ENCODE measurements at places on chromosomes 3 and 15.

DNA sequence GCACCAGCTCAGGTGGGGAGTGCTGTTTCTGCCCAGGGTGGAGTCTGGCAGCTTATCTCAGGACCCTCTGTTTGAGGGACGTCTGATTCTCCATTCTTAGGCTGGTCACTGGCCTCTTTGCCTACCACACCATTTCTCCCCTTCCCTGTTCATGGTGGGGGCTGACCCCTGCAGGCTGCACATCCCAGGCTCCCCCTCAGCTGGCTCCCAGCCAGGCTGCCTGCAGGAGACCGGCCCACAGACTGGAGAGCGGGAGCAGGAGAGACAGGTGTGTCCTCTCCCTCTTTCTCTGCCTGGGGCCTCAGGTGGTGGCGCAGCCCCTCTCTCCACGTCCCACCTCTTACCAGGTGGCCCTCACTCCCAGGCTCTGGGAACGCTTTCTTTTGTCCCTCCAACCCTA is 60.8 kb downstream of the RAB11A start:
- DNase-seq, result no peak

GRCh38 chr3:86934851-86935250 is 56.1 kb downstream of the VGLL3 start:
- no peak for DNase-seq

DNA sequence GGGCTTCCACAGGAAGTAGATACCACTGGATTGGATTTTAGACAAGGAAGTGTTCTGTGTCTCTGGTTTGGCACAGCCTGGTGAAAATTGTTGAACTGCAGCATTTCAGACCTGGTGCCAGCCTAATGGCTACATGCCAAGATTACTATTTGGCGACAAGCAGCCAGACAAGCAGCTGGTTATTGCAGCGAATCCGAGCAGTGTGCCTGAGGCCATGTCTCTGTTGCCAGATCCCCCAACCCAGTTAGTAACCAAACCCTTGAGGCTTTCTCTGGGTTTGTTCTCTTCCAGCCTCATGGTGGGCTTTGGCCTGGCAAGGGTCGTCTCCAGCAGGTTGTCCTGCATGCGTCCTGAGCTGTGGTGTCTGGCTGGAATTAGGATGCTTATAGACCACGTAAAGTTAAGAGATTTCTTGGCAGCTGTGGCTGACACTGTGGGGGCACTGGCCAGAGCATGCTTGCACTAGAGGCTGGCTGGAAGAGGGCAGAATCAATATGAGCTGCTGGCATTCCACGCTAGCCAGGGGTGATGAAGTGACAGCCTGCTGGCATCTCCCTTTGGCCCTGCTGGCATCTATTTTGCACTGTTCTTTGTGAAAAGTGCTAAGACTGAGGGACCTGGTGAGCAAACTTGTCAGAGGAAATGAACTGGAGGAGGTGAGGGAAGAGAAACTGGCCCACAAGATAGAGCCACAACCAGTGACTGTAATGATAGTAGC is 172.6 kb downstream of the RBMS3 start:
- no peak for DNase-seq

DNA sequence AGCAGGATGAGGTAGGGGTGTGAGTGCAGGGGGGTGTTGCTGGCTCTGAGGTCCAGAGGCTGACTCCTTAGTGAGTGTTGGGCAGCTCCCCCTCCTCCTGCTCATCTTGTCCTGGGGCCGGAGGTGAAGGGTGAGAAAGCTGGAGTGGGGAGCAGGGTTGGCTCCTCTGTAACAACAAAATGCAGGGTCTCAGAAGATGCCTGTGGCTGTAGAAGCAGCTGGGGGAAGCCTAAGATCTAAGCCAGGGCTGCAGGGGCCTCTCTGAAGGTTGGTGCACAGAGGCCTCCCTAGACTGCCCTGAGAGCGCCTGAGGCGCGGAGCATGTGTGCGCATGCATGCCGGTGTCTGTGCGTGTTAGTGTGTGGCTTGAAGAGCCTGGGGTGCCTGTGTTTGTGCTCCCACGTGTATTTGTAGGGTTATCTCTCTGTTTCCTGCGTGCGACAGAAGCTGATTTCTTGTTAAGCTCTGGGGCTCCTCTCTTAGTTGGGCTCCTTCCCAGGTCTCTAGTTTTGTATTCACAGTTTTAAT is 5.3 kb upstream of the HDAC11 start:
- DNase-seq, result no peak

DNA sequence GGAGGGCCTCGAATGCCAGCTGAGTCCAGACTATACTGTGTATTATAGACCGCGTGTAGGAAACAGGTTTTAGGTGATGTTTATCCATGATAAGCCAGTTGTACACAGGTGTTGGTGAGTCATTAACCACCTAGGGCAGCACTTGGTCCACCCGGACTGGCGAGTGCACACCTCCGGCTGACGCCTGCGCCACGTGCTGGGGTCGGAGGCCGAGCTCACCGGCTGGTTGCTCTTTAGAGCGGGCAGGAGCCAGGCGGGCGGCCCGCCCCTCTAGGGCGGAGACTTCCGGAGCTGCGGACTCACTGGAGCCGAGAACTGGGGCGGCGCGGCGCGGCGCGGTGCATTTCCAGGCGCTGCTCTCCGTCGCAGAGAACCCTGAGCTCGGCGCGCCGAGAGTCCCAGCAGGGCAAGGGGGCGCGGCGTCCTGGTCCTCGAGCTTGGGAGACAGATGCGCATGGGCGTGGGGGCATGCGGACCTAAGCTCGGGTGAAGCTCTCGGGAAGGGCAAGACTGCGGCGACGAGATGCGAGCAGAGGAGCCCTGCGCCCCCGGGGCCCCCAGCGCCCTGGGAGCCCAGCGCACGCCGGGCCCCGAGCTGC is at the start of gene ESYT3:
Gene ESYT3 (plus strand): TSS at position 341 of the 599 bp plus-strand sequence. CDS start 183 bp downstream, at position 524.
- no peak for DNase-seq

DNA sequence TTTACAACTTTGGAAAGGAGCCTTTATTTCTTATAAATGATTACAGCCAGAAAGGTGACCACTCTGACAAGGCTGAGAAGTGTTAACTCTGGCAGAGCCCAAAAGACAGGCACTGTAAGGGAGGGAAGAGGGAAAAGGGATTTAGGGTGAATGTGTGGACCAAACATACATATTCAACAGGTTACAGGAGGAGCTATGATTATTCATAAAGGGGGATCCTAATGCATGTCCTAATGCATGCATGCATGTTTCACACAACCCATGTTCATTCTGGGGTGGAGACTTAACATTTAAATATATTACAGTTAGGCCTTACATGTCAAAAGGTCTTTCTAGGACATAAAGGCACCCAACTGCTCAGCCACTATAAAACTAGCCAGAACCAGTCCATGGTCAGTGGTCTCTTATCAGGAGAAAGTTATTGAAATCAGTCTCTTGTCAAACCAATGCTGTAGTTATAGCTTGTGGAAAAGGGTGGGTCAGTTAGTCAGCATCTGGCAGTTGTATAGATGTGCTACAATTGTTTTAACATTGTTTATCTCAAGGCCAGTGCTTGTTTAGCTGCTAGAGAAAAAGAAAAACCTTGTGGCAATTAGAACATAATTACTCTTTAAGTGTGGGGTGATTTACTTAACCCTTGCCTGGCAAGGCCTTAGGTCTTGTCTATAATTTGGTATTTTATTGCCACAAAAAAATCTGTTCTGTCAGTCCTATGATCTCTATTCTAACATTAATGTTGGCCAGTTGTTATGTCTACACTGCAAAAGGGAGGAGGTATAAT is 77.5 kb downstream of the RAD18 start:
- no peak for DNase-seq

DNA sequence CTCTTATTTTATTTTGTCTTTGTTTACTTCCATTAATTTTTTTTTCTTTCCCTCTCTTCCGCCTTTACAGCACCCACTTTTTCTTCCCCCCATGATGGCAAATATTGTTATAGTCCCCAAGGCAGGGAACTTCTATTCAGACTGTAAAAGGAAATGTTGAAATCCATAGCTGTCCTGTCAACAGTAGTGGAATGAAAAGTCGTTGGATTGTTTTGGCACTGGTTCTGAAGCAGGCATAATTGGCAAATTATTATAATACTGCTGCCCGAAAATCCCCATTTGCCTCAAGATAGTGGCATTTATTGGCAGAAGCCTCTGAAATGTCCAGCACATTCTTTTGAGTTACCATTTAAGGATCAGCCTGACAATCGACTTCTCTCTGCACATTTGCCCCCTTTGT is 150.6 kb downstream of the TPRG1 start:
- DNase-seq, result no peak

DNA sequence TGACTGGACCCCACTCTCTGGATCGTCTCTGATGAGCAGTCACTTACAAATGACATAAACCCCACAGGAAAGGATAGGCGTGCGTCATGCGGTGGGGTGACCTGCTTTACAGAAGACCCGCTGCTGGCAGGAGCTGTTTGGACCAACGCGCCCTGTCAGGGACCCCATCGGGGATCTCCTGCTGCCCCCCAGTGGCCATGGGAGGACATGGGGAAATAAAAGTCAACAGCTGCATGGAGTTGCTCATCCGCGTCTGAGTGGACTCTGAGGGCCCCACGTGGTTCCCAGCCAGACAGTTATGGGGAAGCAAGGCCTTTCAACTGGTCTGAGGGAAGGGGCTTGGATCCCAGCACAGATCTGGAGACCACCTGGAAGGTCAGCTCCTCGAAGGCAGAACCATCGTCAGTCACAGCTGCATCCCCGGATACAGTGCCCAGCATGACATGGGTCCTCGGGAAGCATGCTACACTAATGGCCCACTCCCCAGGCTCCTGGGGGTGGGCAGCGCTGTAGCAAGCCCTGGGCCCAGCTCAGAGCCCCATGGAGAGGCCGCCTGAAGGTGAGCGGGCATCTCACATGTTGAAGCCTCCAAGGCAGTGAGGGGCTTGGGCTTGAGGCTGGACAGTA is 32.1 kb downstream of the PTH1R start:
- peak; percentile 65 for DNase-seq

GRCh38 chr3:188581365-188581764 is 427.4 kb downstream of the LPP start:
- DNase-seq, result no peak

GRCh38 chr3:46440531-46441294 is 24.0 kb downstream of the LTF start:
- peak; percentile 8 for DNase-seq

DNA sequence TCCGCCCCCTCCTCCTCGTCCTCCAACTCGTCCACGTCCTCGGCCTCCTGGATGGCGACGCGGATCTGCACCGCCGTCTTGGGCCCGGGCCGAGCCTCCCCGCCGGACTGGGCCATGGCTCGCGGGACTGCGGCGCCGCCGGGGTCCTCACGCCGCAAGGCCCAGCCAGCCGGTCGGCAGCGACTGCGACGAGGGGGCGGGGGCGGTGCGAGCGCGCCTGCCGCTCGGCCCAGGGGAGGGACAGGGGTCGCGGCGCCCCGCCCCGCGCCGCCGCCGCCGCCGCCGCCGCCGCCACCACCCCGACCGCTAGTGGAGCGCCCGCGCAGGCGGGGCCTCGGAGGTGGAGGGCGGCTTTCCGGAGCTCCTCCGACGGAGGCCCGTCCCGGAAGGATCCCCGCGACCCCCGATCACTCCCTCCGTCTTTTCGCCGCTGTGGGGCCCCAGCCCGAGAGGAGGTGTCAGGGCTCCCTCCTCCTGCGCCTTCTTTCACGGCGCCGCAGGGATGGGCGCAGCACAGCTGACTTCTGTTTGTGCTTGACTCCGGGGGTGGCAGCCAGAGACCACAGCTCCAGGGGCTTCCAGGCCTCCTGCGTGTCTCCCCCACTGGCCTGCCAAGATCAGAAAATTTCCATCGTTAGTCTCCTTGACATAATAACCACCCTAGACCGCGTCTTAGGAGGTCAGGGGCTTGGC is at the start of gene LARP6:
Gene LARP6 (minus strand): TSS at position 185 of the 693 bp plus-strand sequence. CDS start 69 bp downstream, at position 116.
- DNase-seq, result no peak

GRCh38 chr3:54243056-54243931 is 120.9 kb downstream of the CACNA2D3 start:
- DNase-seq, result no peak

DNA sequence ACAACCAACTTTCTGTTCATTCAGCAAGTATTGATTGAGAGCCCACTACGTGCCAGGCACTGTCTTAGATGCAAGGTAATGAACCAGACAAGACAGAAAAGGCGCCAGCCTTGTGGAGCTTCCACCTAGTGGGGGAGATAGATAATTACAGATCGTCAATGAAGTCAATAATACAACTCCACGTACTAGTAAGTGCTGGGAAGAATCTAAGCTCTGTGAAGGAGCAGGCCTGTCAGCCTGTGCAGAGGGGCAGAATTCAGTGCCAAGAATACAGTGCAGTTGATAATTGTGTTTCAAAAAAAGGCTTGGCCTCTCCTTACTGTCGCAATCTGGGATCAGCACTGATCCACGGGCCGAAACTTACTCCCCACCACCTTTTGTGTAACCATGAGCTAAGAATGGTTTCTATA is 186.3 kb downstream of the FEZF2 start:
- no peak for DNase-seq

- DNase-seq, result no peak
These were observed 25.9 kb upstream of the AKAP13 start for GRCh38 chr15:85354461-85354860.

- DNase-seq, result no peak
These were observed 211.0 kb downstream of the TNIK start for GRCh38 chr3:171249245-171249644.

GRCh38 chr3:116018646-116019045 is 395.3 kb downstream of the GAP43 start:
- no peak for DNase-seq

GRCh38 chr3:114446600-114446999 is 152.8 kb downstream of the TIGIT start:
- no peak for DNase-seq

GRCh38 chr15:64456634-64457108 is 3.7 kb upstream of the ZNF609 start:
- no peak for DNase-seq

DNA sequence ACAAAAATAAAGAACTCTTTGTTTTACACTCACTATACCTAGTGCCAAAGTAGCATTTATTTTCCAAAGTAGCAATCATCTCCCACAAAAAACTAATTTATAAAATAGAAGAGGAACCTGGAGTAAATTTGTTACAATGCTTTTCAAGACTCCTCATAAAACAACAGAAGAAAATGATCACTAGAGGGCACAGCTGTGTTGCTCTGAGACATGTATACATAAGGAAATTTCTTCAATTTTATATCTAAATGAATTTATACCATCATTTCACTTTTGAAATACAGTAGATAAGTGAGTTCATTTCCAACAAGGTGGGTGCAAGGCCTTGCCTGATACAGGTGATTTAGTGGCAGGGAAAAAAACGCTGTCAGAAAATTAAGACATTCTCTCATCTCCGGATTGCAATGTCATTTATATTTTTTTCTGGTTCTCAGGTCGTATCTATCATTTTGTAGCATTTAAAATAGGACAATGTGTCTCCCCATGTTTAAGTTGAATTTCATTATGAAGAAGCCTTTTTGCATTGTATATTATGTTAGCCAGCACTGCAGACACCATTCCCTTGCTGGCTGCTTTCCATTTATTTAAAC is 25.3 kb upstream of the ARHGEF26 start:
- no peak for DNase-seq

GRCh38 chr3:35183927-35184675 is 455.2 kb upstream of the ARPP21 start:
- DNase-seq, result no peak

GRCh38 chr15:90463381-90463780 is 66.3 kb upstream of the CRTC3 start:
- no peak for DNase-seq

DNA sequence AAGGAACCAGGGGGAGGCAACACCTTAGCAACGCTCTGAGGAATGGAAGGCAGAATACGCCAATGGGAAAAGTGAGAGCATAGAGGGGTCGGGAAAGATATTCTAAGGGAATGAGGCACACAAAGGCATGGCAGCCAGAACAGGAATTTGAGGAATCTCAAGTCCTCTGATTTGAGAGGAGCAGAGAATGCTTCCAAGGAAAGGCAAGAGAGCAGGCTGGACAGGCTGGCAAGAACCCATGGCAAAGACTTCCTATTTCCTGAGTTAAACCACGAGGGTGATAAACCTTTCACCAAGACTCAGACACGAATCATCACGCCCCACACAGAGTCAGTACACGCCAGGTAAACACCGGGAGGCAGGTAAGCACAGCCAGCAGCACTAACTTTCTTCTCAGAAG is 109.8 kb downstream of the IGF2BP2 start:
- DNase-seq, result no peak

Measured in stimulated activated CD8-positive, alpha-beta memory T cell treated with anti-CD3 and anti-CD28 coated beads, Interleukin-2, amount 100 ng/mL, for 1 hour (primary cell).